ENCODE measurements at places on chromosomes 13 and 19.

DNA sequence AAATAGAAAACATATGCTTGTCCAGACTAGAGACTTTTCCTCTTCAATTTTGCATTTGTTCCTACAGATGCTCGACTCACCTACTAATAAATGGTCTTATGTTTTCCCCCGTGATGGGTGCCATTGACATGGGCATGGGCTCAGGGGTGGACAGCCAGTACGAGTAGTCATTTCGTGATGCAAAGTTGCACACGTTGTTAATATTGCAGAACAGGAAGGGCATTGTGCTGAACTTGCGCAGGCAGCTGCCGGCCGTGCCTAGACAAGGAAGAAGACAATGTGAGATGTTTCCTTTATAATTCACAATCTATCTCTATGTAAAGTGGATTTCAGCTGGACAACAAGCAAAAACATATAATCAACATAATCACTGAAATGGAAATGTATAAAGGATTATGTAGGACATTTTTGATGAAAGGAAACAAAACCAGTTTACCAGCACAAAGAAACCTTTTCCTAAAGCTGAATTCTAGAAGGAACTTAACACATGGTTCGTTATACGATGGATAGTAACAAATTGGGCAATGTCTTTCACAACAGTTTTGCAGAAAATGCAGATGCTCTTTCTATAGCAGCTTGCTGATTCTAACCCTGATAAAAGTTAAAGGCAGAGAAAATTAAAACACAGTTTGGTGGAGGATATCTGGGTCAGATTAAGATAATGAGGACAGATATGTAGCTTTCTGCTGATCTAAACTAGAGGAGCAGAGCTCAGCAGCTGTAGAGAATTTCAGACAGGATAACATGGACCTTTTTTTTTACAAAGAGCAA lies 145.7 kb downstream of the COL4A1 start:
- DNase-seq, result peak; percentile 14

GRCh38 chr19:44071824-44072542 lies at the start of gene ZNF284:
Gene ZNF284 (plus strand): TSS chr19:44072159. CDS start chr19:44076390, 4,231 bp downstream.
- peak; percentile 96 for DNase-seq

GRCh38 chr13:72552731-72553130 lies 174.7 kb downstream of the MZT1 start:
- no peak for DNase-seq

GRCh38 chr13:41660411-41660810 lies 203.1 kb downstream of the RGCC start:
- no peak for DNase-seq

DNA sequence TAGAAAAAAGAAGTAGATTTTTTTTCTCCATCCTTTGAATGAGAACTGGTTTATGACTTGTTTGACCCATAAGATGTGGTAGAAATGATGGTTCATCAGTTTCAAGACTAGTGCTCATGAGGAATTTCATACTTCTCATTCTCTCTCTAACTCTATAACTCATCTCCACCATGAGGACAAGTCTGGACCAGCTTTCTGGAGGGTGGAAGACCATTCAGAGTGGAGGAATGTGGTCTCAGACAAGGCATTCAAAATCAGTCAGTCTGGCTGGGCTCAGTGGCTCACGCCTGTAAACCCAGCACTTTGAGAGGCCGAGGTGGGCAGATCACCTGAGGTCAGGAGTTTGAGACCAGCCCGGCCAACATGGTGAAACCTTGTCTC lies 3.5 kb upstream of the EID2 start:
- no peak for DNase-seq

DNA sequence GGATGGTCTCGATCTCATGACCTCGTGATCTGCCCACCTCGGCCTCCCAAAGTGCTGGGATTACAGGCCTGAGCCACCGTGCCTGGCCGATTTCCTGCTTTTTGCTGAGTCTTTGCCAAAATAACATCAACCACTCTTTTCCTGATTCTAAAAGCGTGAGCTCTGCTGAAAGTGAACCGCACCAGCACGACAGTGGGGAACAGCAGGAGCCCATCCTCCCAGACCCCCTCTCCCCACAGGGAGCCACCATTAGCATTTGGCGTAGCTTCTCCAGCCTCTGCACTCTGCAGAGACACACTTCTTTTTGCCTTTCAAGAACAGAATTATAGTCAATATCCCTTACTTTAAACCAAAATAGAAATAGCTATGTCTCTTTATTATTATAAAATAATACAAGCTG lies 41.3 kb downstream of the MYH14 start:
- no peak for DNase-seq

- DNase-seq, result no peak
Measured at GRCh38 chr13:63285426-63285825, 1869.8 kb upstream of the PCDH20 start.

DNA sequence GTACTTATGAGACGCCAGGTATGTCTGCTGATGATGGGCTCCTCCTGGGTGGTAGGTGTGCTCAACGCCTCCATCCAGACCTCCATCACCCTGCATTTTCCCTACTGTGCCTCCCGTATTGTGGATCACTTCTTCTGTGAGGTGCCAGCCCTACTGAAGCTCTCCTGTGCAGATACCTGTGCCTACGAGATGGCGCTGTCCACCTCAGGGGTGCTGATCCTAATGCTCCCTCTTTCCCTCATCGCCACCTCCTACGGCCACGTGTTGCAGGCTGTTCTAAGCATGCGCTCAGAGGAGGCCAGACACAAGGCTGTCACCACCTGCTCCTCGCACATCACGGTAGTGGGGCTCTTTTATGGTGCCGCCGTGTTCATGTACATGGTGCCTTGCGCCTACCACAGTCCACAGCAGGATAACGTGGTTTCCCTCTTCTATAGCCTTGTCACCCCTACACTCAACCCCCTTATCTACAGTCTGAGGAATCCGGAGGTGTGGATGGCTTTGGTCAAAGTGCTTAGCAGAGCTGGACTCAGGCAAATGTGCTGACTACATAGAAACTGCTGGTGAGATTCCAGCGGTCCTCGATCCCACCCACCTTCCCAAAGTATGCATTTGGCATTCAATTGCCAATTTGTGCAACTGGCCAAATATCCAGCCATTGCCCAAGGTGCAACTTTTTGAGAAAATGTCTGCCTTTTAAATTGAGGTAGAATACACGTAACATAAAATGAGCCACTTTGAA lies 10.2 kb downstream of the OR2Z1 start:
- DNase-seq, result no peak

- DNase-seq, result no peak
Measured at GRCh38 chr13:106299621-106300020, 235.8 kb downstream of the EFNB2 start.

DNA sequence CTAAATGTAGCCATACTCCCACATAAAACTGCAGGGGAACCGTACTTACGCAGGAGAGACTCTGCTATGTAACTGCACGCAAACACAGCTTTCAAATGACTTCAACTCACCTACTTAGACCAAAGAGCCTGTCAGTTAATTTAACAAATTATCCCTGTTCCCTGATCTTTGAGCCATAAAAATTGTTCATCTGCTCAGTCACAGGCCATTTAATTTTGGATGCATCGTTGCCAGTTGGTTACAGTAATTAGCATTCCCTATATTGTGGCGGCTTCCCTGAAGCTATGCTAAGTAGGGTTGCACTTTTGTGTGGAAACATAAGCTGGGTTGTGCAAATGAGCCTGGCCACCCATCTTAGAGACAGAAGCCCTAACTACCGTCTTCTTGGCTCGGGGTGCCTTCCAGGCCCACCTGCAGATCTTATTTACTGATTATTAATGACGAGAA lies 21.2 kb upstream of the OBI1 start:
- DNase-seq, result peak; percentile 99

DNA sequence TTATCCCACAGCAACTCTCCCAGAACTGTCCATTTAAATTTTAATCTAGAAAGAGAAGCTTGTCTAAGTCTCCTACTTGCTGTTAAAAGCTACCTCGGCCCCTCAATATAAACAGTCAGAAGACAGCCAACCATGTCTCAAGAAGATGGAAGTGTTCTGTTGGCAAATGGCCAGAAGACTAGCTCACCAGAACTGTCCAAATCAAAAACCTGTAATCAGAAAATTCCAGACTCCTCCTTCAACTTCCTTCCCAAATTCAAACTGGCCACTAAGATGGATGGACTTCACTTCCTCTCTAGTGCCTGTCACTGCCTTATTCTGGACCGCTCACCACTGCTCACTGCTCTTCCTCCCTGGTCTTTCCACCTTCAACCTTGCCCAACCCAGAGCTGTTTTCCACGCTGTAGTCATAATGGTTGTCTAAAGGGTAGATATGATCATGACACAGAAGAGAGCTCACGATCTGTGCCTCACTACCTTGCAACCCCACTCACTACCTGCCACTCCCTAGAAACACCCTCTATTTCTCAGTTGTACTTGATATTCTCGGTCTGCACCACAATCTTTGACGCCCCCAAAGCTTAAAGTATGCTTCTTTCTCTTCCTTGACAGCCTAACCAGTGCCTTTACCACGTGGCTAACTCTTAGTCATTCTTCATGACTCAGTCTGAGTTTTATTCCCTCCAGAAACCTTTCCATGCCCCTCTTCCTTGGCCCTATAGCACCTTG lies 9.2 kb downstream of the FGF14 start:
- no peak for DNase-seq

- DNase-seq, result no peak
Measured at GRCh38 chr19:2135474-2136402, 15.6 kb downstream of the AP3D1 start.

GRCh38 chr19:35116072-35116801 lies 614 bp downstream of the FXYD3 start:
- DNase-seq, result peak; percentile 73

- no peak for DNase-seq
Measured at GRCh38 chr19:30744741-30745475, 372.7 kb downstream of the ZNF536 start.

GRCh38 chr13:87147076-87147475 lies 524.1 kb upstream of the SLITRK5 start:
- DNase-seq, result no peak

DNA sequence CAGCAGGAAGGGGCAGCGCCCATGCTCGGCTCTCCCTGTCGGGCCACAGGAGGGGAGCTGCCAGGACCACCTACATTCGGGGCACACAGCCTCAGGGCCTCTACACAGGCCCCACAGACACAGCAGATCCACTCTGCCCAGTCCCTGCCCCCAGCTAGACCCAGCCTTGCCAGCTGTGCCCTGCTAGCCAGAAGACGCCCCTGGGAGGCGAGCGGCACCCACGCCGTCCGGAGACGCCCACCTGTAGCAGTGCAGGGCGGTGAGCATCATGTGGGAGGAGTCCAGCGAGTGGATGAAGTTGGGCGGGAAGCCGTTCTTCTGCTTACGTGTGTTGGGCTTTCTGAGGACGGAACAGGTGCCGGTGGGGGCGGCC lies 15.1 kb downstream of the POLRMT start:
- DNase-seq, result no peak

- no peak for DNase-seq
Measured at GRCh38 chr13:104847922-104848321, 1687.5 kb downstream of the EFNB2 start.

DNA sequence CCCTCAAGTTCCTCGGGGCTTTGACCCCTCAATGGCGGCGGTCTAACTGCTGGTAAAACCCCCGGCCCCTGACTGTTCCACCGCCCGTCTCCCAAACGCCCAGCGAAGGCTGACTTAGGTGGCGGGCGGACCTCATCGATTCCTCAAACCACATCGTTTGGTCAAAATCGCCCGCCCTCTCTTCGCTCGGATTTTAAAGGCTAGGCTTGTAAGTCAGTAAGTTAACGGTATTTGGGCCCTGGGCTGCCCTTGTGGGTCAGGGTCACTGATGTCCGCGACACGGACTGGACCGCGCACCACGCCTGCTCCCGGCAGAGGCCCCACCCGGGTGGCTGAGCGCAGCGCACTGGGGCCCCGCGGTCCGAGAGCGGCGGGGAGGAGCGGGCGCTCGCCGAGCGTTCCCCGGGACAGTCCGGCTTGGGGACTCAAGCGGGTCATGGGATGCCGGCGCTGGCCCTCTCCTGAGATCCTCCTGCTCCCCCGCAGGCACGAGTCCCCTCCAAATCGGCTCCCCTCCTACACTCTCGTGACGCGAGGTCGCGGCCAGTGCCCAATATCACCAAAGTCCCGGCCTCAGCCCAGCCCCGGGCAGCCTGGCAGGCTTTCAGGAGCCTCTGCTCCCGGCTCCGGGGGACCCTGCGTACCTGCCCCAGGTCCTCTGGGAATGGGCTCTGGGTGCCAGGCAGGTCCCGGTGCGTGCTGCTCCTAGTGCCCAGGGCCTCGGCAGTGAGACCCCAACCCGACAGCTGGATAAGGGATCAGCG lies 1.0 kb downstream of the FLT1 start:
- DNase-seq, result no peak

GRCh38 chr19:58218899-58219298 lies 9.8 kb upstream of the ZNF544 start:
- DNase-seq, result no peak

DNA sequence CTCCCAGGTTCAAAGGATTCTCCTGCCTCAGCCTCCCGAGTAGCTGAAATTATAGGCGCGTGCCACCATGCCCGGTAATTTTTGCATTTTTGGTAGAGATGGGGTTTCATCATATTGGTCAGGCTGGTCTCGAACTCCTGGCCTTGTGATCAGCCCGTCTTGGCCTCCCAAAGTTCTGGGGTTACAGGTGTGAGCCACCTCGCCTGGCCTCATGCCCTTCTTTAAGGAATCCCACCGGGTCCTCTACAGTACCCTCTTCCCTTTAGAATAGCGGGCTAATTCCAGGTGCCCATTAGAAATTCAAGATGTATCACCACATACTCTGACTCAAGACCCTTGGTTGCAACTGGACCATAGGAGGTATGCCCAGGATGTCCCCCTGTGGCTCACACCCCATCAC lies 74.2 kb upstream of the ZNF536 start:
- DNase-seq, result no peak

GRCh38 chr19:16127776-16128371 lies 15.6 kb upstream of the HSH2D start:
- DNase-seq, result no peak

DNA sequence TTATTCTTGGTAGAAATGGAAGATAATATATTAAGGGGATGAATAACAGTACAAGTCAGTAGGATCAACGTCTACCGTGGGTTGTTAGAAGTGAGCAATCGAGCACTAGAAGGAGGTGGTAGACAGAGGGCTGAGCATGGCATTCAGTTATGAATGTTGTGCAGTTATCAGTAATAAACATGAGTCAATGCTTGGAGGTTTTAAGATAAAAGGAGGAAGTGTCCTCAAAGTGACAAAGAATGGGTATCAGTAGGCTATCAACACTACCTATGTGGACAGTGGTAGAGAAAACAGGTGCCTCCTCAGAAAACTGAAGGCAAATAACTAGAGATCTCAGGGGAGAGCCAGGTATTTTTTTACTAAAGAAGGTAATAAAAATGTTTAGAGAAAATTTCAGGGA lies 1607.0 kb downstream of the PCDH9 start:
- DNase-seq, result no peak

DNA sequence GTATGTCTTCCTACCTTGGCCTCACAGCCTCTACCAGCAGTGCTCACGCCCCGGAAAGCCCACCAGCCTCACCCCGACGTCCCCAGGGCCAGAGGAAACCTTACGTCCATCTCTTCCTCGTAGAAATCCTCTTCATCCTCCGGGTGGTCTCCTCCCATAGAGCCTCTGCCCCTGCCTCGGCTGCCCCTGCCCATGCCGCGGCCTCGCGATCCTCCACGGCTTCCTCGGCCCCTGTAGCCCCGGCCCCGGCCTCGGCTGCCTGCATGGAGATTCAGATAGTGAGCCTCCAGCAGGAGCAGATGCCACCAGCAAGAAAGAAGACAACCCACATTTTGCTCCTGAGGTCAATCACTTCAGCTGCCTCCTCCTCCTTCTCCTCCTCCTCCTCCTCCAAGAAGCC lies 27.3 kb downstream of the ZC3H4 start:
- DNase-seq, result no peak

- no peak for DNase-seq
Measured at GRCh38 chr19:34688592-34688991, 11.1 kb downstream of the ZNF302 start.

GRCh38 chr13:75423946-75424345 lies 58.0 kb downstream of the TBC1D4 start:
- no peak for DNase-seq

GRCh38 chr13:59744747-59745391 lies 418.9 kb downstream of the DIAPH3 start:
- no peak for DNase-seq
